ENCODE measurements at places on chromosomes 4 and X. TPM values are rescaled to one million over a fixed set of nuclear protein-coding genes. Genes with fewer than 3 reads are reported as not detected.

DNA sequence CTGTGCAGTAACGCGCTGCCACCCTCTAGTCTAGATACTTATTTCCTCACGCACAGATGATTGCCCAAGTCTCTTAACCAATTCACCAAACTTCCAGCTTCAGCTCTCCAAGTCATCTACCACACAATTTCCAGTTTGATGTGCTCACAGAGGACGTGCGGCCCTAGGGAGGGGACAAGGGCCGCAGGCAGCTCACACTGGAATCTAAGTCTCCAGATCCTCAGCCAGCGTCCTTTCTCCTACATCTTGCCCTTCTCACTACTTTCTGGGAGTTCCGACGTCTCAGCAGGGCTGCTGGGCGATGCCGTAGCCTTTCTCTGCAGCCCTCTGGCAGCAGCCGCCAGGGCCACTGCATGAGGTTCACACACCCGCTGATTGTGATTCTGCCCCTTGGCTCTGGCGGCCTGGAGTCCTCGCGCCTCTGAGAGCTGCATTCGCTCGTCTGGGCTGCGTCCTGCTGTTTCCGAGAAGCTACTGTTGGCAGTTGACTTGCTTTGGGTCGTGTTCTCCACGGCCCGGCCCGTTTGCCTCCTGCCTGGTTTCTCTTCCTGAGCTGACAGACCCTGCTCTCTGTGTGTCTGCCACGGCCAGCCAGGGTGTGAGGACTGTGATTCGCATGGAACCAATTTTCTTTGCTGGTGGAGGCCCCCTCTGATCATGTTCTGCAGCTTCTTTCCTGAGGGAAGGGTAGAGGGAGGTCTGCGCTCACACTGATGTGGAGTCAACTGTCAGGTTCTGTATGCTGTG lies 14.1 kb upstream of the TMEM131L start:
- no peak for DNase-seq

- no peak for DNase-seq
Observed at GRCh38 chr4:3710451-3711182, 55.6 kb upstream of the ADRA2C start.

- DNase-seq = no peak
Observed at GRCh38 chr4:18691431-18692200, 670.1 kb upstream of the LCORL start.

- no peak for DNase-seq
Observed at GRCh38 chrX:22021751-22022324, 10.3 kb upstream of the PHEX start.

DNA sequence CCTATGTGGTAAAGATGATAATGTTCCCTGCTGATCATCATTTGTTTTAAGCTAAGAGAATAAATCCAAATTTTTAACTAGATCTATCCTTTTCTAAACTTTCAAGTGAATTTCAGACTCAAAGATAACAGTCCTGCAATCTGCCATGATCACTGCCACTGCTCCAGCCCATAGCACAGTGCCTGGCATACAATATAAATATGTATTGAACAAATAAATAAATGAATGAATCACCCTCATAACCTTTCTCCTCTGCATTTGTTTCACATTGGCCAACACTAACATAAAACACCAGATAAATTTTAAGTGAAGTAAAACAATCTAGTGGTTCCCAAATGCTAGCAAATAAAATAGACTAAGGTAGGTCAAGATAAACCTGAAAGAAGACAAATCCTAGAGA lies 439.0 kb downstream of the GPM6A start:
- DNase-seq = no peak

- DNase-seq = no peak
Observed at GRCh38 chr4:110793381-110793801, 170.5 kb upstream of the PITX2 start.

DNA sequence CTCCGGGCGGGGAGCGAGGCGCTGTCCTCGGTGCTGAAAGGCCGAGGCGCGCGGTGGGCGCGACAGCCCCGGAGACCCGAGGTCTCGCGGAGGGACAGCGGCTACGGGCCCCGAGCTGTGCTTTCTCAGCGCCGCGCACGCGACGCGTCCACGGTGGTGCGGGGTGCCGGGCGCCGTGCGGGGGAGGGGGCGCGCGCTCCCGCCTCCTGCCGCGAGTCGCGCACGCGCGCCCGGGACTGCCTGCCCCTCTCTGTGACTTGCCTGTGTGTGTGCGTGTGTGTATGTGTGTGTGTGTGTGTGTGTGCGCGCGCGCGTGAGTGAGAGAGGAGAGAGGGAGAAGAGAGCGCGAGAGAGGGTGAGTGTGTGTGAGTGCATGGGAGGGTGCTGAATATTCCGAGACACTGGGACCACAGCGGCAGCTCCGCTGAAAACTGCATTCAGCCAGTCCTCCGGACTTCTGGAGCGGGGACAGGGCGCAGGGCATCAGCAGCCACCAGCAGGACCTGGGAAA lies at the start of gene GRIA2:
Gene GRIA2, plus strand, starts transcription at position 358 of the 511 bp plus-strand sequence. CDS start 315 bp downstream, outside the sequence.
- no peak for DNase-seq

- no peak for DNase-seq
Observed at GRCh38 chr4:78464265-78464664, 87.3 kb upstream of the ANXA3 start.

- no peak for DNase-seq
Observed at GRCh38 chrX:49309401-49309981, 6.0 kb downstream of the GAGE10 start.

GRCh38 chr4:54063737-54064316 lies 578 bp downstream of the CHIC2 start:
- peak; percentile 8 for DNase-seq

TLL1 gene
- not detected for total RNA-seq

IL3RA gene
- total RNA-seq = 0.34 TPM

IL1RAPL2 gene
- not detected for total RNA-seq

EDA gene
- total RNA-seq = 0.42 TPM

BMX gene
- total RNA-seq = not detected

RRH gene
- 0.15 TPM for total RNA-seq

TMPRSS11B gene
- not detected for total RNA-seq

RENBP gene
- total RNA-seq = 8.6 TPM

ANXA10 gene
- total RNA-seq = not detected

PCDH10 gene
- total RNA-seq = not detected

KLHL15 gene
- 11.8 TPM for total RNA-seq

Data from activated T-cell treated with anti-CD3 and anti-CD28 coated beads, Interleukin-2, amount 50 U/mL, for 4 hours (primary cell).